ENCODE measurements at places on chromosomes 16 and 17.
A peak's percentile ranks its signal among the peaks of the same experiment; 100 is the strongest.

- DNase-seq, result no peak
Observed at GRCh38 chr17:78493450-78493849, 83.7 kb downstream of the DNAH17 start.

GRCh38 chr16:81712681-81713080 is 66.4 kb upstream of the PLCG2 start:
- DNase-seq, result no peak

- no peak for DNase-seq
Observed at GRCh38 chr16:69741519-69741918, 13.2 kb downstream of the NOB1 start.

GRCh38 chr16:58098207-58099096 is 30.7 kb downstream of the CFAP20 start:
- no peak for DNase-seq

- no peak for DNase-seq
Observed at GRCh38 chr17:46868689-46869187, 17.4 kb downstream of the WNT9B start.

- DNase-seq, result no peak
Observed at GRCh38 chr17:29570521-29570920, 2.0 kb downstream of the TP53I13 start.

DNA sequence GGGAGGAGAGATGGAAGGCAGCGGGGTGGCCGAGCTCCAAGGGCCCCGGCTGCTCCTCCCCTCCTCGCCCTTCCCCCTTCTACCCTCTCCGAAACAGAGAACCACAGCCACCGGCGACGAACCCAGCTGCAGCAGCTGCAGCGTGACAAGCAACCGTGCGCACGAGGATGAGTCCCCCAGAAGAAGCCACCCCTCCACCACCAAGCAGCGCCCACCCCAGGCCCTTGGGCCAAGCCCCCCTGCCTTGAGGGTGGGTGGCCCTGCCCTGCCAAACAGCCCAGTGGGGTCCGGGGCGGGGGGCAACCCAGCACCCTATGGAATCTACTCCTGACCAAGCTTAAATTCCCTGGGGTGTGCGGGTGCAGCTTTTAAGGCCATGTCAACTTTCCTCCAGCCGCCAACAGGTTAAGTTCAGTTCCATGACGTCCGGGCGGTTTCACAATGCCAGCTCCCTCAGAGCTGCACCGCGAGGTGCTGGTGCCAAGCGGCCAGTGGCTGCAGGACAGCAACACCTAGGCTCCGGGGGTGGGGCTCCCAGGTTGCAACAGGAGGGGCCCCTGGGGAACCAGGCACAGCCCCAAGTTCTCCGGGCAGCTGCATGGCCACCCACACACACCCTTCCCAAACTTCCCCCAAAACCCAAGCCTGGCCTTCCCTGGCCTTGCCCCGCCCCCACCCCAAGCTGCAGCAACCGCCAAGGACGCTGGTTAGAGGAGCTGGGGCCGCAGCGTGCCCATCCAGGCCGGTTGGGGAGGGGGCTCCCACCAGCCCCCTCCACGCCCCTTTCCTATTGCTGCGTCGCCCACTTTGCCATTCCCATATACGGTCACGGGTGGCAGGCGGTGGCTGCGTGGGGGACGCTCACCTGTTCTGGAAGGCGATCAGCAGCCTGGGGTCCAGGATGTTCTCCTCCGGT is 2.0 kb downstream of the CBX4 start:
- peak; percentile 72 for DNase-seq

DNA sequence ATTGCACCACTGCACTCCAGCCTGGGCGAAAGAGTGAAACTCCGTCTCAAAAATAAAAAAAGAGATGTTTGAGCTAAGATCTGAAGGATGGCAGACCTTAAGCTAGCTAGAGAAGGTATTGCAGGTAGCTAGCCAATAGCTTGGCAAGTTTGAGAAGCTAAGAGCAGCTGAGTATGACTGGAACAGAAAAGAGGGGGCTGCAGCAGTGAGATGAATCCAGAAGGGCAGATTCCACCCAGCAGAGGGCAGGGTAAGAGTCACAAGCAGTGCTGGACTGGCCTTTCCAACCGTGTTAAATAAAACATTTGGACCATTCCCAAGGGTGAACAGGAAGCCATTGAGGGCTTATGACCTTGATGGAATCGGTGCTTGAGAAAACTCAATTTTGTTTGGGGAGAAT is 5.7 kb upstream of the PHAF1 start:
- no peak for DNase-seq

- no peak for DNase-seq
Observed at GRCh38 chr17:74775409-74776043, 619 bp downstream of the NAT9 start.

DNA sequence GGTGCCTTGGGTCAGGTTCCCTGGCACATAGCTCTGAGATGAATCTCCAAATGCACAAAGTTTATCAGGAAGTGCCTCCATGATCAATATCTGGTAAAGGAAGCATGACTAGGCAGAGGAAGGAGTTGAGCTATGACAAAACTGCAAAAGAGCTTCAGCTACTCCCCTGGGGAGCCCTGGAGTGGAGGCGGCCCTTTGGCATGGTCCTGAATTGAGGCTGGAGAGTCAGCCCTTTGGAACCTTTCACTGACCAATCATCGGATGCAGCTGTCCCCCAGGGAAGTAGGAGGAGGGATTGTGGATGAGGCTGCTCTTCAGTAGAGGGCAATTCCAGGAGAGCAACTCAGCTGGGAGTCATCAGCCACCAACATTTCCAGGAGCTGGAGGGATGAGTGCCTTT is 46.1 kb upstream of the NLRP1 start:
- no peak for DNase-seq

GRCh38 chr16:65758620-65759019 is 607.9 kb upstream of the CDH5 start:
- no peak for DNase-seq

GRCh38 chr17:81991684-81992305 is 14.4 kb downstream of the ASPSCR1 start:
- DNase-seq, result no peak

GRCh38 chr17:50199803-50200456 is 1.5 kb downstream of the COL1A1 start:
- DNase-seq, result peak; percentile 76

GRCh38 chr17:47866941-47867340 is 16.0 kb upstream of the SP6 start:
- no peak for DNase-seq

DNA sequence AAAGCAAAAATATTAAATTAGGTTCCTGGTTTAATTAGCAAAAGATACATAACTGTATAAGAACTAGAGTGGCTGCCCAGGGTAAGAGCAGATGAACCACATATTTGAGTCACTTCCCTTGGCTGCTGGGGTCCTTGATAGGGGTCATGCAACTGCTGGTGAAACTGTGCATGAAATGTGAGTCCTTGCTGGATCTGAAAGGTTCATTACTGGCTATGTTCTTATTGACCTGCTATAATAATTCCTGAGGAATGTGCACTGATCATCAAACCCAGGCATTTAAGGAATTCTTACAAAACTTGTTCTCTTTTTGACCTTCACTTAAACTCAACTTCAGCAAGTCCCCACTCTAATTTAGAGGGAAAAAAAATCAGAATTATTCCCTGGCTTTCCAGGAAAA is 183.4 kb downstream of the ZNF18 start:
- DNase-seq, result no peak

DNA sequence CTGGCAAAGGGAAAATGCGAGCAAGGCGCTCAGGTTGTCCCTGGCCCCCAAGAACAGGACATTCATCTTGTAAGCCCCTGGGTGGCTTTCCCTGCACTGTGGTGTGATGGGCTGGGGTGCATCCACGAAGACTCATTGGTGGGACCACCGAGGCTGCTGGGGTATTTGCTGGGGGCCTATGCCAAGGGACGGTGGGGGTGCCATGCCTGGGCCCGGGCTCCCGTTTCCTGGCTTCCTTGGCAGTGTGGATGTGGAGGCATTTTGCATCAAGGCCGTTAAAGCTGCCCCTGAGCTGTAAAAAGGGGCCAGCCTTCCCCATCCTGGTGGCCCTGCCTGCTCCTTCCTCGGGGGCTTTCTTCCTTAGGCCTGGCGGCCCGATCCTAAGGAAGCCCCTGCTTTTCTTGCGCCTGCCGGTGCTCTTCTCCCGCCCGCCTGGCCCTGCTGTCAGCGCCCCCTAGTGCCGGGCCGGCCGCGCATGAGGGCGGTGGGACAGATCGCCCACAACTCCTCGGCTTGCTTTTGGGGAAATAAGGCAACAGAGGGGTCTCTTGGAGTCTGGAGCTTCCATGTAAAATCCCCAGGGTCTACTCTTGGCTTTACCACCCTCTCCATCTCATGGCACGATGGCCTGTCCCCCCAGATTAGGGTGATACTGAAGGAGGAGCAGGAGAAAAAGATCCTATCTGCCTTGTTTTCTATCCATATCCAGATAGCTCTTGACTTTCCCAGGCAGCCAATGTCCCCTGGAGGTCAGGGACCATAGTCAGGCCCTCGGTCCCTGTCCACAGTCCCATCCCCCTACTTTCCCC is 9.8 kb upstream of the TBX2 start:
- no peak for DNase-seq

DNA sequence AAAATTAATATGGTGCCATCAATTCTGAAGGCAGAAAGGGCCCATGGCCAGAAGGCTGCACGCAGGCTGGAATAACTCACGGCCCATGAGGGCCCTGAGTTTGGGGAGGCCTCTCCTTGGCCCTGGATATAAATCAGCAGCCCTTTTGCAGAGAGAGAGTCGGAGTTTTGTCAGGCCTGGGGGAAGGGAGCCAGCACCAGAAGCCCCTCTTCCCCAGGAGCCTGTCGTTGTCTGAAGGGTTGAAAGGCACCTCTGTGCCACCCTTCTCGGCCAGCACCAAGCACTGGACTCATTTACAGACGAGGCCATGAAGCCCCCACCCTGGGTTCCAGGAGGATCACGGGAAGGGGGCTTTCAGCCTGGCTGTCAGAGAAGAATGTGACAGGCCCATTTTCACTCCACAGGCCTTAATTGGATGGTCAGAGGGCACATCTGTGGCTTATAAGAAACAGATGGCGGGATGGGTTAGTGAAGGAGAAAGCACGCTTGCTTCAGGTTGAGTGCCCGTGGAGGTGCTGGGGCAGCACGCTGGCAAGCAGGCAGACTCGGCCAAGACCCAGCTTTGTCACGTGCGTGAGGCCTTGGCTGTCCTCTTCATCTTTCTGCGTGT is 140.6 kb downstream of the CLEC16A start:
- DNase-seq, result no peak
